GM23338 (cell line): ENCODE measurements at places on chromosomes 6 and 20. TPM values are rescaled to one million over a fixed set of nuclear protein-coding genes. Genes with fewer than 3 reads are reported as not detected.

The KIF25 gene
- polyA plus RNA-seq: 0.76 and 0.92 TPM in 2 replicates

The UST gene
- polyA plus RNA-seq: 12.6 TPM in 2 replicates

The BAG2 gene
- polyA plus RNA-seq: 9.0 and 9.5 TPM in 2 replicates

The OTOR gene
- polyA plus RNA-seq: not detected in 2 replicates

The SOX18 gene
- polyA plus RNA-seq: not detected in 2 replicates

The TCFL5 gene
- polyA plus RNA-seq: 5.4 and 5.8 TPM in 2 replicates
